ENCODE measurements at places on chromosomes 3 and 15.

DNA sequence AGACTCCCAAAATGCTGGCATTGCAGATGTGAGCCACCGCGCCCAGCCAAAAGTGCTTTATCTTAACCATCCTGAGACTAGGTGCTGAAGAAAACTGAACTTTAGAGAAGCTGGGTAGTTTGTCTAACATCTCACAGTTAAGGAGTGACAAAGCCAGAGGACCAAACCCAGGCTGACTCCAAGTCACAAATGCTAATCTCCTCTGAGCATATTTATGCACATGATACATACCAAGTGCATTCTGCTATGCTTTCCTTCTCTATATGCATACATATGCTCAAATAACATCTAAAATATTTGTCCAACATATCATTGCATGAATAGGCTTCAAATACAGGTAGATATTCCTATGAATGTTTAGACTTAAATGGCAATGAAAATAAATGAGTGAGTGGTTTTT, 256.9 kb downstream of the CTNNB1 start:
- H3K4me1 ChIP-seq, result no peaks in the 10 kb centered on the region
- H3K4me3 ChIP-seq, result no peak overlapping the region
- no peak overlapping the region for H3K27ac ChIP-seq
- H3K27me3 ChIP-seq, result no peaks in the 10 kb centered on the region
- H3K36me3 ChIP-seq, result no peaks in the 10 kb centered on the region
- DNase-seq, result no peak

DNA sequence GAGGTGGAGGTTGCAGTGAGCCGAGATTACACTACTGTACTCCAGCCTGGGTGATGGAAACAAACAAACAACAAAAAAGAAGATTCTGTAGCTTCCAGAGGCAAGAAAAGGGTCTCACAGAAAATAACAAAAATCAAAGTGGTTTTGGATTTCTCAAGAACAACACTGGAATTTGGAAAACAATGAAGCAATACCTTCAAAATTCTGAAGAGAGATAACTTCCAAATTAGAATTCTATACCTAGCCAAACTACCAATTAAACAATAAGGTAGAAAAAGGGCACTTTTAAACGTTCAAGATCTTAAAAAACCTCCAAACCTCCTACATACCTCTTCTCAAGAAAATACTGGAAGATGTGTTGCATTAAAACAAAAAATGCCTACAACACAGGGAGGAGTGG, 4.9 kb upstream of the CDCP1 start:
- H3K27me3 ChIP-seq, result peaks cover 61% of the 10 kb centered on the region
- H3K4me1 ChIP-seq, result peaks cover 5% of the 10 kb centered on the region
- DNase-seq, result no peak
- H3K36me3 ChIP-seq, result peaks cover 6% of the 10 kb centered on the region

- peaks cover 60% of the 10 kb centered on the region for H3K4me1 ChIP-seq
- H3K27ac ChIP-seq, result no peak overlapping the region
- no peaks in the 10 kb centered on the region for H3K27me3 ChIP-seq
Observed at GRCh38 chr15:41891226-41891625, 2.6 kb downstream of the SPTBN5 start.

- no peaks in the 10 kb centered on the region for H3K36me3 ChIP-seq
- peaks cover 2% of the 10 kb centered on the region for H3K27me3 ChIP-seq
- H3K27ac ChIP-seq, result no peak overlapping the region
- DNase-seq, result no peak
- no peaks in the 10 kb centered on the region for H3K4me1 ChIP-seq
Observed at GRCh38 chr3:8441969-8442559, 59.6 kb upstream of the LMCD1 start.

- H3K36me3 ChIP-seq, result peaks cover 14% of the 10 kb centered on the region
- H3K27me3 ChIP-seq, result no peaks in the 10 kb centered on the region
- H3K4me1 ChIP-seq, result peaks cover 68% of the 10 kb centered on the region
- peak overlapping the region; percentile 63 for H3K4me3 ChIP-seq
Observed at GRCh38 chr15:100330221-100330620, 11.6 kb downstream of the ADAMTS17 start.

GRCh38 chr3:5754602-5755001, 567.1 kb downstream of the EDEM1 start:
- no peaks in the 10 kb centered on the region for H3K27me3 ChIP-seq
- no peak overlapping the region for H3K4me3 ChIP-seq
- H3K27ac ChIP-seq, result no peak overlapping the region
- no peaks in the 10 kb centered on the region for H3K36me3 ChIP-seq
- no peak for DNase-seq

GRCh38 chr3:98885851-98886250, 15.6 kb downstream of the DCBLD2 start:
- H3K4me1 ChIP-seq, result no peaks in the 10 kb centered on the region
- H3K27ac ChIP-seq, result no peak overlapping the region
- no peak for DNase-seq
- H3K27me3 ChIP-seq, result no peaks in the 10 kb centered on the region
- H3K36me3 ChIP-seq, result no peaks in the 10 kb centered on the region
- H3K4me3 ChIP-seq, result no peak overlapping the region

DNA sequence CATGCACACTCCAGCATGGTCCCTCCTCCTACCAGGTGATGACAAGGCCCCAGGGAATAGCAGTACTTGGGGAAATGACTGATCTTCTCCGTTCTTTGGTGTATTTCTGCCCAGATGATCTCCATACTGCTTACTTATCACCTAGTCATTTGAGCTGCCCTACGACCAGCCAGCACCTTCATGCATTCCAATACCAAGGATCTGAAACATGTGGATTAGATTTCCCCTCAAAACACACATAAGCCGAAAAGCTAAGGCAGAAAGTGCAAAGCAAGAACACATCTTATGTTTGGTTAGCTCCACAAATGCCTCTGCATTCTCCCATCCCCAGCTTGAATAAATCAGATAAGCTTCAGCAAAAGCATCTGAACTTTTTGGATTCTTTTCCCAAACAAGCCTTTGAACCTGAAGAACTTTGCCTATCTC, 64.8 kb upstream of the BCL6 start:
- H3K36me3 ChIP-seq, result peaks cover 7% of the 10 kb centered on the region
- H3K27ac ChIP-seq, result no peak overlapping the region
- peaks cover 29% of the 10 kb centered on the region for H3K4me1 ChIP-seq
- H3K27me3 ChIP-seq, result no peaks in the 10 kb centered on the region
- DNase-seq, result no peak

GRCh38 chr15:83747050-83747717, 93.3 kb downstream of the ADAMTSL3 start:
- no peaks in the 10 kb centered on the region for H3K36me3 ChIP-seq
- H3K27ac ChIP-seq, result no peak overlapping the region
- no peak overlapping the region for H3K4me3 ChIP-seq
- no peak for DNase-seq
- no peaks in the 10 kb centered on the region for H3K27me3 ChIP-seq

- no peaks in the 10 kb centered on the region for H3K4me1 ChIP-seq
- no peak overlapping the region for H3K27ac ChIP-seq
- H3K4me3 ChIP-seq, result no peak overlapping the region
- DNase-seq, result no peak
Observed at GRCh38 chr3:61239871-61240270, 11.4 kb downstream of the FHIT start.

GRCh38 chr3:41346698-41347270, 147.5 kb downstream of the CTNNB1 start:
- no peaks in the 10 kb centered on the region for H3K36me3 ChIP-seq
- no peak overlapping the region for H3K4me3 ChIP-seq
- H3K4me1 ChIP-seq, result no peaks in the 10 kb centered on the region
- no peaks in the 10 kb centered on the region for H3K27me3 ChIP-seq

GRCh38 chr3:169945313-169945712, 21.3 kb upstream of the SEC62 start:
- peak overlapping the region; percentile 24 for H3K27ac ChIP-seq
- peak overlapping the region; percentile 24 for H3K4me3 ChIP-seq
- H3K36me3 ChIP-seq, result no peaks in the 10 kb centered on the region
- DNase-seq, result peak; percentile 59
- H3K27me3 ChIP-seq, result no peaks in the 10 kb centered on the region
- peaks cover 16% of the 10 kb centered on the region for H3K4me1 ChIP-seq

- no peaks in the 10 kb centered on the region for H3K36me3 ChIP-seq
- H3K27ac ChIP-seq, result no peak overlapping the region
- no peaks in the 10 kb centered on the region for H3K27me3 ChIP-seq
- H3K4me3 ChIP-seq, result no peak overlapping the region
- DNase-seq, result no peak
- no peaks in the 10 kb centered on the region for H3K4me1 ChIP-seq
Observed at GRCh38 chr15:48437178-48437577, 105.9 kb downstream of the DUT start.

- H3K27ac ChIP-seq, result no peak overlapping the region
- no peak overlapping the region for H3K4me3 ChIP-seq
- no peak for DNase-seq
- H3K27me3 ChIP-seq, result peaks cover 6% of the 10 kb centered on the region
- no peaks in the 10 kb centered on the region for H3K4me1 ChIP-seq
Observed at GRCh38 chr3:53789459-53789858, 56.8 kb downstream of the CHDH start.

- no peaks in the 10 kb centered on the region for H3K27me3 ChIP-seq
- H3K27ac ChIP-seq, result peak overlapping the region; percentile 64
- H3K36me3 ChIP-seq, result peaks cover 53% of the 10 kb centered on the region
- H3K4me3 ChIP-seq, result no peak overlapping the region
- DNase-seq, result no peak
Observed at GRCh38 chr15:68814596-68814995, 6.1 kb downstream of the ANP32A start.

DNA sequence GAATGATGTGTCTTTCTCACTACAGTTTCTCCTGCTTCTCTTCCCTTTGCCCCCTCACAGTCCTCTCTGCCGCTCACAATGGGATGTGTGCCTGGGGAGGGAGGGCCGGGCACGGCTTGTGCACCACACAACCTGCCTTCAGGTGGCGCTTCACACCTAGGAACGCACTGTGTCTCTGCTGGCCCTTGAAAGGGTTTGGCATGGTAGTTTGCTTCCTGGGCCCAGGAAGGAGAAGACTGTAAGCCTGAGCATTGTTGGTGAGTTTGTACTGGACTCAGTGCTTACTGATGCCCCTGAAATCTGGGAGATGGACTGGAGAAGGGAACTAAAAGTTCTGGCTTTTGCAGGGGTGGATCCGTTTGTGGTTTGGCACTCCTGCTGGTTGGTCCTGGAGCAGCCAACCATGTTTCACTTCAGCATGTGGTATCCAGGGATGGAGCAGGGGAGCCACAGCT, 9.2 kb downstream of the ALPK3 start:
- H3K27me3 ChIP-seq, result peaks cover 12% of the 10 kb centered on the region
- H3K4me1 ChIP-seq, result no peaks in the 10 kb centered on the region
- peak; percentile 26 for DNase-seq
- no peaks in the 10 kb centered on the region for H3K36me3 ChIP-seq
- no peak overlapping the region for H3K4me3 ChIP-seq
- no peak overlapping the region for H3K27ac ChIP-seq

DNA sequence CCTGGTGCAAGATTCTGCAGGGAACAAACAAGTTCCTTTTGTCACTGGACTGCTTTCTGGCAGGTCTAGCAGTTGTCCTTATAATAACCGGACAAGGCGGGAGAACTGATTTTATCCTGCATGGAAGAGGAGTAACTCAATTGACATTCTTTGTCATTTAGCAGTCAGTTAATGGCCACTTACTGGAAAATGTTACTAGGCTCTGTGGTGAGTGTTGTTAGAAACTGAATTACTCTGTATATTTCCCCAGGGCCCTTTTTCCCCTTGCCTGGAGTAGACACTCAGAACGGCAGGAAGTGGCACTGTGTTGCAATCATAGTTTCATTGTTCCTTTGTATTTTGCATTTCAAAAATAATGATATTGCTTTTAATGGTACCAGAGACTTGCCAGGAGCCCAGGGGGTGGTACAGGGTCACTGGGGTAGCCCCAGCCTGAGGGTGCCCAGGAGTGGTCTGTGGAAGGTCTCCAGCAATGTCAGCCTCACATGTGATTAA, 318.6 kb upstream of the LRRFIP2 start:
- H3K4me1 ChIP-seq, result no peaks in the 10 kb centered on the region
- DNase-seq, result no peak
- no peak overlapping the region for H3K27ac ChIP-seq
- H3K27me3 ChIP-seq, result peaks cover 12% of the 10 kb centered on the region

- DNase-seq, result no peak
- no peak overlapping the region for H3K27ac ChIP-seq
- H3K4me1 ChIP-seq, result peaks cover 2% of the 10 kb centered on the region
- no peaks in the 10 kb centered on the region for H3K36me3 ChIP-seq
- H3K27me3 ChIP-seq, result peaks cover 25% of the 10 kb centered on the region
Observed at GRCh38 chr3:14793126-14793857, 25.5 kb upstream of the FGD5 start.

GRCh38 chr3:15796331-15796730, 1.4 kb downstream of the ANKRD28 start:
- H3K27me3 ChIP-seq, result no peaks in the 10 kb centered on the region
- peak overlapping the region; percentile 48 for H3K27ac ChIP-seq
- DNase-seq, result no peak
- peaks cover 77% of the 10 kb centered on the region for H3K4me1 ChIP-seq
- peaks cover 22% of the 10 kb centered on the region for H3K36me3 ChIP-seq

- no peak for DNase-seq
- H3K4me3 ChIP-seq, result no peak overlapping the region
- no peaks in the 10 kb centered on the region for H3K27me3 ChIP-seq
- H3K36me3 ChIP-seq, result peaks cover 5% of the 10 kb centered on the region
- no peaks in the 10 kb centered on the region for H3K4me1 ChIP-seq
Observed at GRCh38 chr3:60169755-60170154, 1081.5 kb downstream of the FHIT start.
